Endodermal cell (in vitro differentiated cells): ENCODE measurements at places on chromosomes 12 and 14. TPM values are rescaled to one million over a fixed set of nuclear protein-coding genes. Genes with fewer than 3 reads are reported as not detected.

GRCh38 chr12:64882687-64883086 lies 58.2 kb downstream of the TBC1D30 start:
- H3K4me3 ChIP-seq: no peak overlapping the region
- H3K27me3 ChIP-seq: no peaks in the 10 kb centered on the region
- H3K27ac ChIP-seq: no peak overlapping the region
- DNase-seq: no peak
- no peaks in the 10 kb centered on the region for H3K4me1 ChIP-seq

DNA sequence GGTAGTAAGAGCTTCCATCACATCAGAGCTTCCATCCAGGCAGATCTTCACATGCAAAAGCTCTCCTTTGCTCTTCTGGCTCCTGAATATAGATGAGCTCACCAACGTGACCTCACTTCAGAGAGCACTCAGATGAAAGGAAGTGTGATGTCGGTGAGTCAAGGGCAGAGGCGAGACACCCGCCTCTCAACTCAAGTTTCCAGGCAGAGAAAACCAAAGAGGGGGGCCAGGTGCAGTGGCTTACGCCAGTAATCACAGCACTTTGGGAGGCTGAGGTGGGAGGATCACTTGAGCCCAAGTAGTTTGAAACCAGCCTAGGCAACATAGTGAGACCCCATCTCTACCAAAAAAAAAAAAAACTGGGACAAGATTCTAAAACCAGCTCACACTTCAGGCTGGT lies 126.9 kb downstream of the DUSP6 start:
- peak; percentile 55 for DNase-seq
- H3K27ac ChIP-seq: no peak overlapping the region

- H3K27ac ChIP-seq: no peak overlapping the region
- no peaks in the 10 kb centered on the region for H3K36me3 ChIP-seq
- no peak for DNase-seq
- H3K4me1 ChIP-seq: no peaks in the 10 kb centered on the region
Observed at GRCh38 chr14:58871573-58871972, 233.8 kb downstream of the DACT1 start.

DNA sequence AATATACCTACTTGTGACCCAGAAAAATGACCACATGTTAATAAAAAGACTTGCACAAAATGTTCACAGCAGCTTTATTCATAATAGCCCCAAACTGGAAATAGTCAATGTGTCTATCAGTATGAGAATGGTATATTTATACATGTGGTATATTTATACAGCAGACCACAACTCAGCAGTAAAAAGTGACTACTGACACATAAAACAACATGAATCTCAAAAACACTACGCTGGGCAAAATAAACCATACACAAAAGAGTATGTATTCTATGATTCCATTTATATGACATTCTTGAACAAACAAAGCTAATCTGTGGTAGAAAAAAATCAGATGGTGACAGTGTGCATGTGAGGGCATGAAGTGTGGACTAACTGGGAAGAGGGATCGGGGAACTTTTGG lies 35.1 kb downstream of the ARF6 start:
- no peak for DNase-seq
- no peak overlapping the region for H3K4me3 ChIP-seq
- no peak overlapping the region for H3K27ac ChIP-seq
- no peaks in the 10 kb centered on the region for H3K27me3 ChIP-seq
- H3K36me3 ChIP-seq: no peaks in the 10 kb centered on the region

GRCh38 chr14:99393059-99393655 lies 87.5 kb downstream of the SETD3 start:
- no peak overlapping the region for H3K27ac ChIP-seq
- H3K36me3 ChIP-seq: peaks cover 23% of the 10 kb centered on the region
- no peaks in the 10 kb centered on the region for H3K27me3 ChIP-seq

DNA sequence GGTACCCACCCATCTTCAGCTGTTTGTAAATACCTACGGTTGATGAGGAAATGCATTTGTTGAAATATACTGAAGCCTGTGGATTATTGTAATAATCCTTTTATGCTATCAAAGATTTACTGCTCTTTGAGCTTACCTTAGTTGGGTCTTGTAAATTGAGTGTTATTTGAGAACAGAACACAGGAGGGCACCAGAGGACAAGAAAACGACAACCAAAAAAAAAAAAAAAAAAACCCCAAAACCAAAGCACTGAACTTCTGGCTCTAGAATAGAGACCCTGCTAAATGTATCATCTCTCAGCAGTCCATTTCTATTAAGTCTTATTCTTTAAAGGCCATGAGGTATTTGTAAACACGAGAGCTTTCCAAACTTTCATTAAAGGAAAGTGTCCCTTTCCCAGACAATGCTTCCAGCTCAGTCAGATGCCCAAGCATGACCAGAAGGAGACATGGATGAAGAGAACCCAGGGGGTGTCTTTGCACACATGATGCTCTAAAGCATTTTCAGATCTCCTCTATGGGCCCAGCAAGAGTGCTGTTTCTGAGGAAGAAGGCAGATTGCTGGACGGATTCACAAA lies 763.9 kb downstream of the NRXN3 start:
- H3K4me1 ChIP-seq: peaks cover 4% of the 10 kb centered on the region
- H3K36me3 ChIP-seq: no peaks in the 10 kb centered on the region
- DNase-seq: no peak
- H3K27me3 ChIP-seq: peaks cover 49% of the 10 kb centered on the region

GRCh38 chr12:103578926-103579325 lies 8.1 kb upstream of the STAB2 start:
- DNase-seq: no peak
- H3K27me3 ChIP-seq: peaks cover 1% of the 10 kb centered on the region
- no peak overlapping the region for H3K27ac ChIP-seq
- H3K4me1 ChIP-seq: no peaks in the 10 kb centered on the region
- H3K4me3 ChIP-seq: no peak overlapping the region

- DNase-seq: no peak
- no peaks in the 10 kb centered on the region for H3K4me1 ChIP-seq
- no peak overlapping the region for H3K27ac ChIP-seq
- H3K4me3 ChIP-seq: no peak overlapping the region
- H3K36me3 ChIP-seq: no peaks in the 10 kb centered on the region
Observed at GRCh38 chr14:51073731-51074130, 21.2 kb downstream of the TRIM9 start.

- H3K36me3 ChIP-seq: no peaks in the 10 kb centered on the region
- DNase-seq: no peak
- H3K27ac ChIP-seq: no peak overlapping the region
- no peak overlapping the region for H3K4me3 ChIP-seq
- no peaks in the 10 kb centered on the region for H3K27me3 ChIP-seq
- no peaks in the 10 kb centered on the region for H3K4me1 ChIP-seq
Observed at GRCh38 chr14:96911499-96912149, 114.4 kb downstream of the VRK1 start.

- no peaks in the 10 kb centered on the region for H3K27me3 ChIP-seq
- no peaks in the 10 kb centered on the region for H3K4me1 ChIP-seq
- DNase-seq: no peak
- no peak overlapping the region for H3K27ac ChIP-seq
- H3K36me3 ChIP-seq: peaks cover 74% of the 10 kb centered on the region
Observed at GRCh38 chr14:52907949-52908348, 42.9 kb downstream of the FERMT2 start.

- no peak overlapping the region for H3K27ac ChIP-seq
- H3K4me3 ChIP-seq: no peak overlapping the region
- H3K4me1 ChIP-seq: peaks cover 5% of the 10 kb centered on the region
- no peak for DNase-seq
- no peaks in the 10 kb centered on the region for H3K27me3 ChIP-seq
Observed at GRCh38 chr14:36822685-36823084, 161.0 kb downstream of the PAX9 start.

DNA sequence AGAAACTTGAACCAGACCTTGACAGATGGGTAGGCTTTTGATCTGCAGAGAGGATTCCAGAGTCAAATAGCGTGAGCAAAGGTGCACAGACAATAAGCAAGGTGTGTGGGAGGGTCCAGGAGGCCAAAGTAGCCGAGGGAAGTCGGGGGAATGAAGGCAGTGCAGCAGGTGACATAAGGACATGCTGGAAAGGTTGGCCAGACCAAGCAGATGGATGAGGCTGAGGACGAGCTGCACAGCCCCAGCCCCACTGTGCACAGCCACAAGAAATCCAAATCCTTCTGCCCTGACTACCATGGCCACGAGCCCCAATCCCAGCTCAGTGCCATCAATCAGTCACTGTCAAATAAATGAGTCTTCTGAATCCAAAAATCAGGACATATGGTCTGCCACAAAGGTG lies 5.4 kb downstream of the TTC7B start:
- no peak overlapping the region for H3K4me3 ChIP-seq
- H3K27me3 ChIP-seq: no peaks in the 10 kb centered on the region
- H3K27ac ChIP-seq: no peak overlapping the region
- H3K4me1 ChIP-seq: peaks cover 16% of the 10 kb centered on the region
- no peaks in the 10 kb centered on the region for H3K36me3 ChIP-seq

DNA sequence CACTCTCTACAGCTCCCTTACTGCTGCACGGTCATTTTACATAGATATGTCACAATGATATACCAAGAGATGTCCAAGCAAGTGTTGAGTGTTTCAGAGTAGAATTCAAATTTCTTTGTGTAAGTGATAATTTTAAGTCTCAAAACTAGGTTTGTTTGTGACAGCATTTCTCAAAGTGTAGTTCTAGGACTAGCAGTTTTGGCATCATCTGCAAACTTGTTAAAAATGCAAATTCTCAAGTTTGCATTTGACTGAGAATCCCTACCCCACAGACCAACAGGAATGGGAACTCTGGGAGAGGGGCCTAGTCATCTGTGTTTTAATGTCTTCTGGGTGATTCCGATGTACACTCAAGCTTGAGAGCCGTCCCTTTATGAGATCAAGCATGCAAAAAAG lies 97.6 kb downstream of the HELB start:
- DNase-seq: no peak
- no peak overlapping the region for H3K4me3 ChIP-seq
- H3K27me3 ChIP-seq: no peaks in the 10 kb centered on the region
- no peak overlapping the region for H3K27ac ChIP-seq

DNA sequence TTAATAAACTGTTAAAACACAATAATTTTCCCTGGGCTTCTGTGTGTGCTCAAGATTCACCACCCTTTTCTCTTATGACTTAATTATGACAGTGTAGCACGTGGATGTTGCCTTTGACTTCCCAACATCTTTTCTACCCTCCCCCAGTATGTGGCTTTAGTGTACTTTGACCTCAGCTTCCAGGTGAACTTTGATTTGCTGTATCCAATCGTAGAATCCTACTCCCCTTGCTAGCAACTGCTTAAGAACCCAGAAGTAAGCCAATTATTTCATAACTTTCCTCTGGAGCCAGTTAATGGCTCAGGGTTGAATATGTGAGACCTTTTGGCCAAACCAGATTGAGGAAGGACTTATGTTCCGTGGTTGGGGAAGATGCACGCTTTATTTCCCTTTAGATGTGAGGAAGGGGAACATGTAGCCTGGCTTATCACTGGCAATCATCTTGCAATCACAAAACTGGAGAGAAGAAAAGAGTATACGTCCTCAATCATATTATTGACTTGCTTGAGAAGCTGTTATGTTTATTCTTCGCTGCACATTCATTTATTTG lies 259.6 kb upstream of the ATP2B1 start:
- H3K4me1 ChIP-seq: no peaks in the 10 kb centered on the region
- DNase-seq: no peak
- no peak overlapping the region for H3K4me3 ChIP-seq

GRCh38 chr14:22748206-22748605 lies 18.3 kb upstream of the OXA1L start:
- no peaks in the 10 kb centered on the region for H3K36me3 ChIP-seq
- no peaks in the 10 kb centered on the region for H3K4me1 ChIP-seq
- H3K27ac ChIP-seq: no peak overlapping the region
- DNase-seq: no peak
- H3K4me3 ChIP-seq: no peak overlapping the region

GRCh38 chr12:18355429-18355828 lies 94.1 kb downstream of the PIK3C2G start:
- no peak overlapping the region for H3K4me3 ChIP-seq
- DNase-seq: no peak
- H3K27ac ChIP-seq: no peak overlapping the region
- no peaks in the 10 kb centered on the region for H3K36me3 ChIP-seq

GRCh38 chr12:64625243-64626077 lies 15.2 kb downstream of the RASSF3 start:
- H3K36me3 ChIP-seq: peaks cover 4% of the 10 kb centered on the region
- no peak for DNase-seq
- peak overlapping the region; percentile 54 for H3K27ac ChIP-seq

- no peaks in the 10 kb centered on the region for H3K27me3 ChIP-seq
- H3K27ac ChIP-seq: no peak overlapping the region
- peaks cover 49% of the 10 kb centered on the region for H3K36me3 ChIP-seq
Observed at GRCh38 chr14:21092273-21093011, 6.0 kb downstream of the ZNF219 start.

RAB2B gene
- 41.6 to 56.7 TPM (median 42.9 TPM) in 3 replicates for total RNA-seq

INSM2 gene
- total RNA-seq: 0.18 TPM in 1 of 2 replicates, not detected in the other

UBE2N gene
- total RNA-seq: 96.1 to 196 TPM (median 177 TPM) in 3 replicates

NELL2 gene
- 6.9 and 10.1 TPM in 2 replicates for total RNA-seq

SERPINA12 gene
- not detected in 3 replicates for total RNA-seq

WIF1 gene
- not detected in 3 replicates for total RNA-seq
